ENCODE measurements at places on chromosomes 5 and 9. TPM values are rescaled to one million over a fixed set of nuclear protein-coding genes. Genes with fewer than 3 reads are reported as not detected.

GRCh38 chr9:73065439-73065838 lies 86.2 kb upstream of the ANXA1 start:
- DNase-seq, result no peak
- no peaks in the 10 kb centered on the region for H3K4me1 ChIP-seq
- no peak overlapping the region for H3K27ac ChIP-seq

- no peak for DNase-seq
- no peak overlapping the region for H3K27ac ChIP-seq
- H3K36me3 ChIP-seq, result no peaks in the 10 kb centered on the region
- H3K4me3 ChIP-seq, result no peak overlapping the region
- peaks cover 23% of the 10 kb centered on the region for H3K4me1 ChIP-seq
Measured at GRCh38 chr9:114888607-114889006, 41.8 kb downstream of the TNFSF8 start.

- H3K4me3 ChIP-seq, result no peak overlapping the region
- no peak overlapping the region for H3K27ac ChIP-seq
- H3K36me3 ChIP-seq, result no peaks in the 10 kb centered on the region
- no peaks in the 10 kb centered on the region for H3K27me3 ChIP-seq
Measured at GRCh38 chr9:96135076-96135752, 166.8 kb downstream of the HSD17B3 start.

DNA sequence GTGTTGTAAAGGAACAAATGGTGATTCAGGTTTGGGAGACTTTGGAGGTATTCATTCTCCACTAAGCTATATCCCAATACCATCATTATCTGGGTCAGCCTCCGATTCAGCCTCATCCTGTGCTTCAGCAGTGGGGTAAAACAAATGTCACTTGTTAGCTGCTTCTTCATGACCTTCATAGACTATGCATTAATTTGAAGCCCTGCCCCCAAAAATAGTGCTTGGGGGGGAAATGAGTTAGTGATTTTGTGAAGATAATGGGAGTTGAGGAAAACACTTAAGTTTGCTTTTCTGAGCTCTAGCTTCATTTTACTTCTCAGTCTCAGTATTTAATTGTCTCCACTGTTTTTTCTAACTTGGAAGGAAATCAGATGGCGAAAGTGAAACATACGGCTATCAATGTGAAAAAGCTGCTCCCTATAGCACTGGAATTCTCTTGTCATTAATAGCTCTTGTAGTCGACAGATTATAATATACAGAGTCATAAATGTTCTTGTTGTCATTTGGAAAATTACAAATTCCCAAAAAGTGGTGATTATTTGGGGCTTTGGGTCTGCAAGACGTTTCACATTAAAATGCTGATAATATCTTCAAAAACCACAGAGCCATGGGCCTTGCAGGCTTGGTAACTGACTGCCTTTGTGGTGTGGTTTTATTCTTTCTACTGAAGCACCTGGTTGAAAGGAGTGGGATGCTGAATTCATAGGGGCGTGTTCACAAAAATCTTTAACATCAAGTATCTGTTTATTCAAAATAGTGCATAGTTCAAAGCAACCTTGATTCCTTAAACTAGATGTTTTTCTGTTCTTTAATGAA lies 40.0 kb downstream of the PIK3R1 start:
- peaks cover 8% of the 10 kb centered on the region for H3K36me3 ChIP-seq
- DNase-seq, result no peak
- no peaks in the 10 kb centered on the region for H3K27me3 ChIP-seq
- peak overlapping the region; percentile 27 for H3K27ac ChIP-seq

DNA sequence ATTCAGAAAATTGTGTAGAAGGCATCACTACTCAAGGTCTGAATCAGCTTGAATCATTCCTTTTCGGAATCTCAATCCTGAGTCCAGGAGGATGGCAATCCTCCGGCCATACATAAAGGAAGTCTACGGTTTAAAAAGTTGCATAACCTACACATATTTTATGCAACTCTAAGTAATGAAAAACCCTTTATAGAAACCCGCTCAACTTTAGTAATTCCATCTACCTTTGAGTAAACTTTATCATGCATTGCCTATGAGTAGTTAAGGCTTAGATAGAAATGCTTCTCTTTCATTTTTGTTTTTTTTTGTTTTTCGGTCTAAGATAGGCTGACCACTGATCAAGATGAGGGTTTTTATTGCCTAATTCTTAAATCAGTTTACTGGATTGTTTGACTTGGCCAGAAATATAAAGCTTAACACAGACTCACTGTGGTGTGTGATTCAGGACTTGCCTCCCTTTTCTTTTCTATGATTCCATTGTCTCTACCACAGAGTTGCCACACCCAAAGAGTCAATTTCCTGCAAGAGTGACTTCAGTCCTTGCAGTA lies 85.0 kb downstream of the LURAP1L start:
- no peaks in the 10 kb centered on the region for H3K4me1 ChIP-seq
- H3K27me3 ChIP-seq, result no peaks in the 10 kb centered on the region
- H3K27ac ChIP-seq, result no peak overlapping the region
- H3K4me3 ChIP-seq, result no peak overlapping the region

DNA sequence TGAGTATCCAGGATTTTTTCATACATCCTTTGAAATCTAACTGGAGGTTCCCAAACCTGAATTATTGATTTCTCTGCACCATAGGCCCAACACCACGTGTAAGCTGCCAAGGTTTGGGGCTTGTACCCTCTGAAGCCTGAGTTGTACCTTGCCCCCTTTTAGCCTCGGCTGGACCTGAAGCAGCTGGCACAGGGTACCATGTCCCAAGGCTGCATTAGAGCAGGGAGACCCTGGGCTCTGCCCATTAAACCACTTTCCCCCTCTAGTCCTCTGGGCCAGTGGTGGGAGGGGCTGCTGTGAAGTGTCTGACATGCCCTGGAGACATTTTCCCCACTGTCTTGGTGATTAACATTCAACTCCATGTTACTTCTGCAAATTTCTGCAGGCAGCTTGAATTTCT lies 532.9 kb upstream of the NUDT12 start:
- DNase-seq, result no peak
- H3K4me3 ChIP-seq, result no peak overlapping the region
- H3K4me1 ChIP-seq, result no peaks in the 10 kb centered on the region

DNA sequence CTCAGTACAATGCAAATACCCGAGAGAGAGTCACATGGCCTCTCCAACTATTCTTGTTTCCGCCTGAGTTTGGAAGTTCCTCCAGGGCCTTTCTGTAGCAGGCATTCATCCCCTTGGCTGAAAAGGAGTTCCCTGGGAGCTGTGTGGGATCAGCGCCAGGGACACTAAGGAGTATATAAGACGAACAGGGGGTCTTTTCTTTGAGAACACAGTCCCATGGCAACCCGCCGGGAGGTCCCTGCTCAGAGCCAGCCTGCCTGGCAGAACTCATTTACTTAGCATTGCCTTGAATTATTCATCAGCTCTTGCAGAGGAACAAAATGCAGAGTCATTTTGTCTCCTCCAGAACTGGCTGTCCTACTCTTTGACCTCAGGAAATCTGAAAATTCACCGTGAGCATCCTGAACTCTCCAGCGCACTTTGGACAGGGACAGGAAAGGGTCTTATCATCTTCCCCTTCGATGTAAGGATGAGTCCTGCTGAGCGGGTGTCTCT lies 120.4 kb upstream of the OSMR start:
- no peak overlapping the region for H3K27ac ChIP-seq
- no peaks in the 10 kb centered on the region for H3K27me3 ChIP-seq
- DNase-seq, result no peak

DNA sequence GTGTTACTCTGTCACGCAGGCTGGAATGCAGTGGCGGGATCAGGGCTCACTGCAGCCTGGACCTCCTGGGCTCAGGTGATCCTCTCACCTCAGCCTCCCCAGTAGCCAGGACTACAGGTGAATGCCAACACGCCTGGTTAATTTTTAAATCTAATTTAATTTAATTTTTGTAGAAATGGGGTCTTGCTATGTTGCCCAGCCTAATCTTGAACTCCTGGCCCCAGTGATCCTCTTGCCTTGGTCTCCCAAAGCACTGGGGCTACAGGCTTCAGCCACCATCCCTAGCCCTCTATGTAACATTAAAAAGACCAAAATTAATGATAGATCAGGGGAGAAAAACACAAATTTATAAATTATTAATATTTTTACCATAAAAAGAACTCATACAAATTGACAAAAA lies 11.3 kb upstream of the UBAP2 start:
- DNase-seq, result no peak
- no peaks in the 10 kb centered on the region for H3K4me1 ChIP-seq
- no peak overlapping the region for H3K27ac ChIP-seq

DNA sequence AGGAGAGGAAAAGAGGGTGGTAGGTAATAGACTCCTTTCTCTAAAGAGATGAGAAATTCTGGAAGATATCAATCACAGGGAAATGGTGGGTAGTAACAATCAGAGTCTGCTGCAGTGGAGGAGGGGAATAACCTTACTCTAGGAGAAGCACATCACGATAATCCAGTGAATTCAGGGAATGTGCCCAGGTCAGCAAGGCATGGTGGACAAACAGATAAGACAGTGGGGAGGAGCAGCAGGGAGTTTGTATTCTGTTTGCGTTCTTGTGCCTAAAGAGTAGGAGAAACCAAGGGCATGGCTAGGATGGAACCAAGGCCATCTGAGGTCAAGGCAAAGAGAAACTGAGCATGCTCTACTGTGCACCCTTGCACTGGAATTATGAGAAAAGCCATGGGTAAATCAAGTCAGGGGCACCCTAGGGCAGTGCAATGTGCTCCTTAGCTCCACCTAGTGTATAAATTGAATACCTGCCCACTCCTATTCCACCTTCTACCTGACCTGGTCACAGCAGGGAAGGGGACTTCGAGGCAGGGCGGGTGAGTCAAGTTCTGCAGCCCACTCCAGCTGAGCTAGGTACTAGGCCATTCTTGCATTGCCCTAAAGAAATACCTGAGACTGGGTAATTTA lies 31.6 kb downstream of the RETREG1 start:
- no peak overlapping the region for H3K27ac ChIP-seq
- no peak overlapping the region for H3K4me3 ChIP-seq
- no peaks in the 10 kb centered on the region for H3K27me3 ChIP-seq
- H3K4me1 ChIP-seq, result no peaks in the 10 kb centered on the region

GRCh38 chr9:122059955-122060324 lies 33.2 kb downstream of the TTLL11 start:
- no peak overlapping the region for H3K27ac ChIP-seq
- H3K27me3 ChIP-seq, result no peaks in the 10 kb centered on the region

GRCh38 chr5:38446029-38446522 lies 110.4 kb downstream of the LIFR start:
- peaks cover 5% of the 10 kb centered on the region for H3K4me1 ChIP-seq
- H3K36me3 ChIP-seq, result no peaks in the 10 kb centered on the region
- H3K4me3 ChIP-seq, result peak overlapping the region; percentile 36
- no peak overlapping the region for H3K27ac ChIP-seq

DNA sequence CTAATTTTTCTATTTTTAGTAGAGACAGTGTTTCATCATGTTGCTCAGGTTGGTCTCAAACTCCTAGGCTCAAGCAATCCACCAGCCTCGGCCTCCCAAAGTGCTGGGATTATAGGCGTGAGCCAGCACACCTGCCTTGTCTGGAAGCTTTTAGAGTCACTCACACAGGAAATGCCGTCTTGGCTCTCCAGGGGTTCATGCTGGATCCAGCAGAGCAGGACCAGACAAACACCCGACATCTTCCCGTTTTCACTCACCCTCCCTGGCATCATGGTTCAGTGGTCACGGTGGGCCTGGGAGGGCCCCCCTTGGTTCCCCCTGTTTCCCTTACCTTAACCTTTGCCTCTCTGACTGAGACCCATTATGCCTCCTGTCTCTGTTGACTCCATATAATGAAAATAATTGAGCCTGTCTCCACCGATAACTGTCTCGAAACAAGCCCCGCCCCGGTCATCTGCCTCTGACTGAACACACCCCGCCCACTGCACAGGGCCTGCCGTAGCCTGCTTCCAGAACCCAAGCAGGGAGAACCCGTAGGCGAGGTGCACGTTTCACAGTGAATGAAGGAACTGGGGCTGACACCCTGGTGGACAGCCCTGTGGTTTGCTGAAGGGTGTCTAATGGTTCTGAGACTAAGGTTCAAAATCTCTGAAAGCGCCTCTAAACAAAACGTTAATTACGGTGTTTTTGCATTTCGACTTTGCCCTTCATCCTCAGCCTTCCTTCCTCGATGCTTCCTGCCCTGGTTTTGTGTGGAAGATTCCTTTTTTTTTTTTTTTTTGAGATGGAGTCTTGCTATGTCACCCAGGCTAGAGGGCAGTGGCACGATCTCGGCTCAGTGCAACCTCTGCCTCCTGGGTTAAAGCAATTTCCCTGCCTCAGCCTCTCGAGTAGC lies 39.7 kb upstream of the SPRY4 start:
- H3K27ac ChIP-seq, result no peak overlapping the region
- no peak overlapping the region for H3K4me3 ChIP-seq
- H3K4me1 ChIP-seq, result peaks cover 22% of the 10 kb centered on the region

DNA sequence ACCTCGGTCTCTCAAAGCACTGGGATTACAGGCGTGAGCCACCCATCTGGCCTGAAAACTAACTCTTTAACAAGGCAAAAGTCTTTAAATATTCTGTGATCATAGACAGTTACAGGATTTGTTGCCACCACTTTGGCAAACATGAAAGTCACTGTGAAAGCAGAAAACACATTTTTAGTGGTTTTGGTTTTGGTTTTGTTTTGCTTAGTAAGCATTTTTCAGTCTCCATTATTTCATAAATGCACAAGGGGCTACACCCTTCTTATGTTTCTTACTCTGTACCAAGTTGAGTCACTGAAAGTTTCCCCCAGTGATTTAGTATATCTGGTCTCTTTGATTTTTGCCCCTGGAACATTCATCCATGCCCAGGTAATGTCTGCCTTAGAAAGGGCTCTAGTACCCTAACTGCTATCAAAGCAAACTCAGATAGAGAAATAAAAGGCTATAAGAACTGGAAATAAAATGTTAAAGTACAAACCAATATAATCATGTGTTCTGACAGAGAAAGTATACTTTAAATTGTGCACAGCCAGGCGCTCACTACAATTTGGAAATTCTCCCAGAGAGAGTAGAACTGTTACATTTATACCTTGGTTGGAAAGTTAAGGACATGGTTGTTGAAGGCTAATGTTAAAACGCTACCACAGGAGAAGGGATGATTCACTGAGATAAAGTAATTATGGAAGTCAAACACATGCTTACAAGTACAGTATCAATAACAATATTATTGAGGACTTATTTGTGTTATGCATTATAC lies 1022.5 kb upstream of the DMAC1 start:
- H3K27me3 ChIP-seq, result no peaks in the 10 kb centered on the region
- no peaks in the 10 kb centered on the region for H3K4me1 ChIP-seq
- H3K27ac ChIP-seq, result no peak overlapping the region

DNA sequence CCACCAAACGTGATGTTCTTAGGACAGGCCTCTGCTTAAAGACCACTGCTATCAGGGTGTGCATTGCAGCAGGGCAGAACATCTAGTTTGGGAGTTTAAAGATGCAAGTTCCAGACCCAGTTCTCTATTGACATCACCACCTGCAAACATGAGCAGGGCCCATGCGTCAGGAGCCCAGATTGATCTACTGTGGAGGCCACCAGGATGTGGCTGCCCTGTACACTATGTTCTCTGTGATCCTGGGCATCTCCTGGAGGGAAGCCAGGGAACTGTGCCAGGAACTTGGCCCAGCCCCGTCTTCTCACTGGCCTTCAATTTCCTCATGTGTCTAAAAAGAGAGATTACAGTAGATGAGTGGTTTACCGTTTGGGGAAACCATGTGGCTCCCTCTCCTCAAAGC lies 87.1 kb downstream of the PDE6A start:
- peaks cover 34% of the 10 kb centered on the region for H3K4me1 ChIP-seq
- DNase-seq, result peak; percentile 74
- H3K27ac ChIP-seq, result peak overlapping the region; percentile 69
- no peaks in the 10 kb centered on the region for H3K36me3 ChIP-seq
- no peaks in the 10 kb centered on the region for H3K27me3 ChIP-seq

Gene NMUR2
- total RNA-seq, result not detected

Gene GPRIN1
- total RNA-seq, result 1.4 TPM

Gene ZNF367
- 1.1 TPM for total RNA-seq

Gene MCTP1
- total RNA-seq, result 38.7 TPM

Gene CTNND2
- 6.0 TPM for total RNA-seq

Gene DPH7
- total RNA-seq, result 28.4 TPM

Gene SCGB3A2
- total RNA-seq, result 624 TPM

Gene ANKRD34B
- 0.30 TPM for total RNA-seq

Measured in lower lobe of right lung (tissue), 2 donors.